ENCODE measurements at places on chromosomes 2 and 18.
A peak's percentile ranks its signal among the peaks of the same experiment; 100 is the strongest.

- no peak for DNase-seq
Measured at GRCh38 chr2:29035016-29035745, 39.1 kb downstream of the PCARE start.

DNA sequence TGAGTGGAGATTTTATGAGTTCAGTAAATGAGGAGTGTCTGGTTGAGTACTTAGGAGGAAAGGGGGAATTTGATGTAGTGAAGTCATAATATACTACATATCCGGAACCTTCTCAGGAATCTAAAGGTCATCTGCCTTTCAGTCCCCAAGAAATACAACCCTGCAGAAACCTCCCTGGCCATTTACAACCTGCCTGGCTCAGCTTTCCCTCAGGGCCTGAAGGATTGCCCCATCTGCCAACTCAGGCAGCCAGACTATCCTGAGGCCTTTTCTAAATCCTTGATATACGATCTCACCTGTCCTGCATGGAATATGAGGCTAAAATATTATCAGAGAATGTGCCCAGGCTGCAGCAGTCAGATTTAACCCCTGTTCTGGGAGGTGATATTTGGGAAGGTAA lies 165.4 kb upstream of the SPOPL start:
- no peak for DNase-seq

GRCh38 chr2:43097644-43098408 lies 128.6 kb downstream of the ZFP36L2 start:
- DNase-seq: no peak

GRCh38 chr2:232385660-232386489 lies 7.3 kb downstream of the ALPP start:
- peak; percentile 45 for DNase-seq

GRCh38 chr2:124272261-124272841 lies 247.3 kb downstream of the CNTNAP5 start:
- DNase-seq: no peak

DNA sequence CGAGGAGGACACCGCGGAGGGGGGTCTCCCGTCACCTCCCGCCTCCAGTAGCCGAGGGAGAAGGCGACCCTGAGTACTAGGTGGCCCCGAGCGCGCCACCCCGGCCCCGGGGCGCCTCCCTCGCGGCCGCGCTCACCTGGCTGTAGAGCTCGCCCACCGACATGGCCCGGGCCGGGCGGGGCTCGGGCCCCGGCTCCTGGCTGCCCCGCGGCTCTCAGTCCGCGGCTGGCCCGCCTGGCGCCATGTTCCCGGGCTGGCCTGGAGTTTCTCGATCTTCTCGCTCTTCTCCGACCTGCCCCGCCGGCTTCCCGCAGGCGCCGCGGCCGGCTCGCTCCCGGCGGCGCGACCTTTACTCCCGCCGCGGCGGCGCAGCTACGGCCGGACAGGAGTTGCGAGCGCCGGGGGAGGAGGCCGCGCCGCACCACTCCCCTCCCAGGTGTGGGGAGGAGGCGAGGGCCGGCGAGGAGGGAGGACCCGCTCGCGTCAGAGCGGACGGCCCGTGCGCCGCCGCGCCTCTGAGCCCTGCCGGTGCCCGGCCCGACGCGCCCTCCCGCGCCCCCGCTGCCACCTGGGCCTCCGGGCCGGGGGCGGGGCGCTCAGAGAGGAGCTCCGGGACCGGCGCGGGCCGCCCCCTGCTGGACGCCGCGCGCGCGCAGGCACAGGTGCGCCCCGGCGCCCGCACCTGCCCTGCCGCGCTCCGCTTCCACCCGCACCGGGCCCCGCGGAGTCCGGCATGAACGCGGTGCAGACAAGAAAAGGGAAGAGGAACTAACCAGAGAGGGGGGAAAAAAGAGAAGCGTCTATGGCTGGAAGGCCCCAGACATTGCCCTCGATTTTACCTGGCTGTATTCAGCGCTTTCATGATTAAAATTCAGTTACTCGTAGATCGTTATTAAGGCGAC lies at the start of gene MYO5B:
TSS of gene MYO5B (minus strand) at position 517 of the 902 bp plus-strand sequence. CDS start at position 163, 354 bp downstream.
- peak; percentile 97 for DNase-seq

DNA sequence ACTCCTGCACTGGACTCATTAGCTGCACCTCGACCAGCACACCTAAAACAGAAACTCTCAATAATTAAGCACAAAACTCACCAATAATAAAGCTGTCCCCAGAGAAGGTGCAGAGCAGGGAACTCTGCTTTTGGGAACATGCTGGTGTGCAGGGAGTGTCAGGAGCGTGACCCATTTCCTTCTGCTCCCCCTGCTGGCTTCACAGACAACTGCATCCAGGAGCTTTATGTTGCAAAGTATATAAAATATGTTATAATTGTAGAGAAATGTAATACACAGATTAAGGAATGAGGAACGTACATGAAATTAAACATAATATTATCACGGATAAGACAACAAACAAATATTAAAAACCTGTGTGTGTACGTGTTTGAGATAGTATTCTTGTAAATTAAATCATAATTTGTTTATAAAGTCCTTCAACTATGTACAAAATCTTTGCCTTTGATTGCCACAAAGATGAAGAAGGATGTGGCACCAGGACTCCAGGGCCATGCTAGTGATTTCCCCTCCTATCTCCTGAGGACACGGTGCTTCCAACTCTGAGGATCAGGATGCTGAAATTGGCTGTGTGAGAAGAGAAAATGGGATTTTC lies 68.6 kb upstream of the MAL start:
- DNase-seq: peak; percentile 63

DNA sequence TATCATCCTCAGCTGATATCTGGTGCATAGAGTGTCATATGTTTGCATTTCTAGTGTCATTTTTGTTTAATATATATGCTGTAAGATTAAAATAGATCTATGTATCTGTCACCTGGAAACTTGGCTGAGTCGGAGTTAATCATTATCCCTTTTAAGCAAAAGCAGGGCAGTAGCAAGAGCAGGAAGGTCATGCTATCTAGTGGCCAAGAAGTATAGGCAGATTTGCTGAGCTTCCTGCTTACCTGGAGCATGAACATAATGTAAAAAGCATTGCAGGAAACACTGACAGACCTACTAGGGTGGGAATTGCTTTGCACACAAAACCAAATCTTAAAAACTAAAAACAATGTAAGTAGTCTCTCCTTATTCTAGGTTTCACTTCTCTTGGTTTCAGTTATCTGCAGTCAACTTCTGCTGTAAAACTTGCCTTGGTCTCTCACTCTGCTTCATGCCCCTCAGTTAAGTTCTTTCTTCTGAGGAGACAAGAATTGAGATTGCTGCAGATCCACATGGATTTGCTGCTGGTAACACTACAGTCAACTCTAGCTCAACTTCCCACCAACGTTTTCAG lies 295.3 kb downstream of the CDH7 start:
- DNase-seq: no peak

GRCh38 chr2:69616755-69617154 lies 26.8 kb downstream of the AAK1 start:
- DNase-seq: no peak

DNA sequence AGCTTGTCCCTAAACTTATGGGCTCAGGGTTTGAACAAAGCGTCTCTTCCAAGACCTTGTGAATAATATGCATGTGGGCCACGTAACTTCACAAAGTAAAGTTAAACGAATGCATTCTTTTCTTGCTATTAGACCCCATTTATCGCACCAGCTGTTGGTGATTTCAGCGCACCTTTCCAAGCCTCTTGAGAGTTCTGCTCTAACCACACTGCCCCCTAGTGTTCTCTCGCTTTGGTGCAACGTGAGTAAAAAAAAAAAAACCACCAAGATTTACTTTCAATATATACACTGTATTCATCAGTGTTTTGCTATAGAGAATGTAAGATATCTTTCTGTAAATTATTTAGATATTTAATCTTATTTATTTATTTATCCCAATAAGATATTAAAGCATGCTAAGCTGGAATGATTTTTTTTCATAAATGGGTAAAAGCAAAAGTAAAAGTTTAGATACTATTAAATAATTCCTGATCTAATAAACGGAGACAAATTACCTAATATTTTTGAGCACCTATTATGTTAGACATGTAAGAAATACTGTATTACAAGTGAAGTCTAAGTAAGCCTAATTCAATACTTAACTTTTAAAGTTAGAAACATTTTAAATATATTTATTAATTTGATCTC lies 459.5 kb downstream of the DLGAP1 start:
- peak; percentile 50 for DNase-seq

DNA sequence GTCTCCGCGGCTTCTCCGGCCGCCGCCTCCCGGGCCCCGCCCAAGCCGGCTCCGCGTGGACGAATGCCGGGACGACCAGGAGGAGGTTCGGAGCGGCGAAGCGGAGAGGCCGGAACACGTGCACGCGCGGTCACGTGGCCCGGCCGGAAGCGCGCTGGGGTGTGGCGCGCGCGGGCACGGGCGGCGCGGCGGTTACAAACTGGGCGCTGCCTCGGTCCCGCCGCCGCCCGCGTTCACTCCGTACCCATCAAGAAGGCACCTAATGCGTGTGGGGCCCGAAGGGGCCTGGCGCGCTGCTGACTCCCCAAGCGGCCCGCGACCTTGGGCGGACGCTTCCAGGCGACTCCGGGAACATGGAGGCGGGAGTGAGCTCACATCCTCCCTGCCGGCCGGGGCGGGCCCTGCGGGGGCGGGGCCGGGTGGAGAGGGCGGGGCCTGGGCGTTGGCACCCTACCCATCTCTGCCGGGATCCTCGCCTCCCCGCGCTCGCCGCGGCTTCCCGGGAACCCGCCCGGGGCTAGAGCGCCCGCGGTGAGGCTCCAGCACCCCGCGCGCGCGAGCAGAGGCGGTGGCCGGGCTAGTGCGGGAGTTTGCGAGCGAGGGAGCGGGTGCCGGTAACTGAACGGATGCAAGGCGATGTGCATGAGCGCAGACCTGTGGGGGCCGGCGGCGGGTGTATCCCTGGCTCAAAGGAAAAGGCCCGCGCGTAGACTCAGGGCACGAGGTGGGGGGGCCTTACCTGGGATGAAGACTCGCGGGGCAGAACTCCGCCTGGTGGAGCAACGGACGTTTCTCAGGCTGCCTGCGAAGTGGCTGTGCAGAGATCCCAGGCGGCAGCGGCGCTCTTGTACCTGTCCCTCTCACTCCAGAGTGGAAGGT lies at the start of gene TMEM185B:
TSS of gene TMEM185B (minus strand) at position 367 of the 879 bp plus-strand sequence. CDS start 424 bp downstream, outside the sequence.
- peak; percentile 99 for DNase-seq

DNA sequence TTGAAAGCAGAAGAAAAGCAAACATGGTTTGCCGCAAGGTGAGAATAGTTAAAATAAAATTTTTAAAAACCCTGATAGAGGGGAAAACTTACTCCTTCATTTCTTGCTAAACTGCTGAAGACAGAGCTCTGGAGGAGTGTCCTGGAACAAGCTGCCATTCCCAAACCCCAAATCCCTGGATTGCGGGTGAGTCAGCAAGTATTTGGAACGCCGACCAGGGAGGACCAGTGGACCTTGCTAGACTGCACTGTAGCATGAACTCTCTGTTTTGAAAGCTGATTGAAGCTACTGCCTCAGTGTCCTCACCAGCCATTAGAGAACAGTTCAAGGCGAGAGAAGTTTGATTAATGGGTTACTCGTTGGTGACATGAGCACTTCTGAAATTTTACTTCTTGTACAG lies 99.4 kb upstream of the RASGRP3 start:
- no peak for DNase-seq

GRCh38 chr2:112317303-112318158 lies 42.1 kb downstream of the ZC3H6 start:
- DNase-seq: no peak

- no peak for DNase-seq
Measured at GRCh38 chr18:21958707-21959450, 210.5 kb upstream of the GATA6 start.

DNA sequence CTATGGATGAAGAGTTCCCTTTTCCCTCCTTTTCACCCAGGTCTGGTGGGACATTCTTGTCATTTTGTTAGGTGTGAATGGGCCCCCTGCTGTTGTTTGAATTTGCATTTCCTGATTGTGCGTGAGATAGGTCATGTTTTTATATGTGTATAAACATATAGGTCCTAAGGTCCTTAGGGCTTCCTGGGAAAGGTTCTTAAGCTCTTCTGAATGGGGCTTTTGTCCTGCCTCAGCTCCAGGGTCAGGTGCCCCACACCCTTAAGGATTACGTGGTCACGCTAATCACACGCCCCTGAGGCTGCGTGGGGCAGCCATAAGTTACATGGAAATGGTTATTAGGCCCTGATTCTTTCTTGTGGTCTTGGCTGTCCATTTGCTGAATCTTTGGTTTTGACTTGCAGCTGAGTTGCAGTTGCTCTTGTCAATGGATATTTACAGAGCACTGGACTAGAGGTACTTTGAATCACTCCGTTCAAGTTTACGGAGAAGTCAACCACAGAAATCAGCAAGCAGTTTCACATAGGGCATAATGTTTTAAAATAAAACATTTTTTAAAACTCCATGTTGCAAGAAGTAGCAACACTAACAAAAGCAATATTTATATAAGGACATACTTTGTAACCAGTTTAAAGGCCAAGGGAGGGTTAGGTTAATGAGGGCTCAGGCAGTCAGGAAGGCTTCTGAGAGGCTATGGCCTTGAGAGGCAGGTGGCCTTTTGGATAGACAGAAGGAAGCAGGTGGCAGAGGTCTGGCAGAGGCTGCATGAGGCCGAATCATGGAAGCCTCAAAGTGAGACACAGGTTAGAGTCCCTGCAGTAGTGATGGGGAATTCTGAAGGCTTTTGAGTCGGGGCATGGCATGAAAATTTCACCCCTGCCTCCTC lies 24.2 kb downstream of the LIPG start:
- no peak for DNase-seq

- DNase-seq: no peak
Measured at GRCh38 chr2:85422072-85422457, 3.6 kb downstream of the SH2D6 start.

DNA sequence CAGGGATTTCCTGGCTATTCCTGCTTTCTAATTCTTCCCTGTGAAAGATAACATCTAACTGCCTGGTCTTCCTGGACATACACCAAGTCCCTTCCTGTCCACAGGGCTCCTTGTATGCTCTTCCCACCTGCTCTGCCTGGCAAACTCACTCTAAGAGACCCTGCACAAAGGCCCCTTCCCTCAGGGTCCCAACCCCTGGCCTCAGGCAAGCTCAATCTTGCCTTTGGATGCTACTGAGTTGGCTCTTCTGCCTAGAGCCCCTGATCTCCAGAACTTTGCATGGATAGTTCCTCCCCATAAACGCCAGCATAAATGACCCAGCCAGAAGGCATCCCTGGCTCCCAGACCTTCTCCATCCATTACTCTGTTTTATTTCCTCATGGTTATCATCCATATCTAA lies 98.3 kb upstream of the OTOS start:
- no peak for DNase-seq

DNA sequence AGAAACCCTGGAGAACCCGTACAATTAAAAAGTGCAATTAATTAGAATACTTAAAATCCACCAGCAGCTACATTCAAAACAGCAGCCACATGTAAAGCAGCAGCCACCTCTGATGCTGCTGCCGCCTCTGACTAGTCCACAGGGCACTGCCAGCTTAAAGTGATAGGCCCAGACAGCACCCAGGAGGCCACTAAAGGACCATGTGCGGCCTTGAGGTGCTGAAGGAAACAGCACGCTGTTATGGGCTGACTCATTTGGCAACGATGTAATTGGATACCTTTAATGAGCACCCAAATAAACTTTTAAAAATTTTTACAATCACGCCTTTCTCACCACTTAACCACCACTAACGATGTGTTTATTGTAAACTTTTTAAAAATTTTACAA lies 209.3 kb upstream of the NCKAP5 start:
- DNase-seq: no peak

DNA sequence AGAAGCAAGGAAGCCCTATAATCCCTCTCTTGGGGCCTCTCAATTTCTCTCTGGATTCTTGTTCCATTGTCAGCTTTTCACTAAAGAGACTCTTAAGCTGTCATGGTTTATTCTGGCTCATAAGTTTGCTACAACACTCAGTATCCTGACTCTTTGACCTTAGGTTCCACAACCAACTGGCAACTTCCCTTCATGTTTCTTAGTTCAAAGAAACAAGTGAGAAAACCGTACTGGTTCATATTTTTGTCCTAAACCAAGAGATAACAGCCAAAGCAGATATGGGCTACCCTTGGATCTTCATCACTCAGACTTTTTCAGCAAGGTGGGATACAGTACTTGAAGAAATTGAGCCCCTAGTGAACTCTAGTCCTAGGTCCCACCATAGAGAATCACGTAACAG lies 109.9 kb upstream of the CRIM1 start:
- DNase-seq: no peak

All from H7 (cell line).